Psoas muscle (tissue), 8 donors: ENCODE measurements at places on chromosomes 4 and X.

- peak; percentile 36 for DNase-seq
Observed at GRCh38 chr4:186622788-186623464, 67.6 kb upstream of the MTNR1A start.

DNA sequence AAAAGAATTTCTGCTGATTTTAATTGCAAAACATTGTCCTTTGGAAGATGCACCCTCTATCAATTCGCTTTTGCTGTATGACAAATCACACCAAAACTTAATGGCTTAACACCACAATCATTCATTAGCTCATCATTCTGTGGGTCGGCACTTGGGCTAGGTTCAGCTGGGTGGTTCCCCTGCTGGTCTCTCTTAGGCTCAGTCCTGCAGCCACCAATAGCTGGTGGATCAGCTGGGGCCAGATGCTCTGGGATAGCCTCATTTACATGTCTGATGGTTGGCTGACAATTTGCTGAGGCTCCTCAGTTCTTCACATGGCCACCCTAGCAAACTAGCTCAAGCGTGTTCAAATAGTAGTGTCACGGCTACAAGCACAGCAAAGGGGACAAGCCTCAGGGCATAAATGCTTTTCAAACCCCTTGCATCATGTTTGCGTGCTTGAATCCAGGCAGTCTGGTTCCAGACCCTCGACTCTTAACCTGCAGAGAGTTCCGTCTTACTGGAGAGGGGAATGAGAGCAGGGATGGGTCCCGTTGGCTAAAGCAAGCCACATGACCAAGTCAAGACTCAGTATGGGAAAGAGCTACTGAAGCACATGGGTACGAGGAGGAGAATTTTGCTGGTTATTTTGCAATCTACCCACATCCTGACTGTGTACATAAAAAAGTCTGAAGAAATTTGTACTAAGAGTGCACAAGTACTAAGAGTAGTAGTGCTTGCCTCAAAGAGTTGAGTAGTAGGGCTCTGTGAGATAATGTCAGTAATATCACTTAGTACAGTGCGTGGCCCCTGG is 7.5 kb upstream of the ACSL1 start:
- DNase-seq: no peak

GRCh38 chr4:28075401-28075956 is 1214.8 kb downstream of the STIM2 start:
- no peak for DNase-seq

- no peak for DNase-seq
Observed at GRCh38 chr4:114691865-114692264, 93.3 kb downstream of the UGT8 start.
